Activated naive CD4-positive, alpha-beta T cell treated with anti-CD3 and anti-CD28 coated beads, Interleukin-2, amount 50 U/mL, for 72 hours (primary cell): ENCODE measurements at places on chromosomes 3 and 15. TPM values are rescaled to one million over a fixed set of nuclear protein-coding genes. Genes with fewer than 3 reads are reported as not detected.

TRH gene
- not detected for total RNA-seq

C3orf20 gene
- total RNA-seq: 0.56 TPM

SLMAP gene
- 44.1 TPM for total RNA-seq

GABRR3 gene
- total RNA-seq: not detected

RBP2 gene
- total RNA-seq: not detected

LRRC58 gene
- total RNA-seq: 22.4 TPM

PPM1L gene
- 3.5 TPM for total RNA-seq

CPNE4 gene
- not detected for total RNA-seq

ACSBG1 gene
- not detected for total RNA-seq

NMB gene
- total RNA-seq: 1.9 TPM

DNA sequence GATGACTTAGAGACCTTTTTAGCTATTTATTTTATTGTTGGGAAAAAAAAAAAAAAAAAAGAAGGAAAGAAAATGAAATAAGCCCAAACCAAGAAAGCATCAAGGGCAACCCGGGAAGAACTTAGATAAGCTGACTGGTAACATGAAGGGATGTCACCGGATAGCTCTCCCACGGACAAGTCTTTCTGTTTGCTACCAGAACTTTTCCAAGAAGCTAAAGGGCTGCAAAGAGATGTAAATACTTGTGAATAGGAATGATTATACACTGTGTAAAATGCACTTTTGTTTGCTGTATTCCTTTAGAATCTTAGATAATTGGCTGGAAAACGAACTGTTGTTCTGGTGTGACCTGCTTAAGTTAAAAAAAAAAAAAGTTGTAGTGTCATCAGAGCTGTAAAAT lies 2.8 kb downstream of the FOXB1 start:
- no peak for DNase-seq

DNA sequence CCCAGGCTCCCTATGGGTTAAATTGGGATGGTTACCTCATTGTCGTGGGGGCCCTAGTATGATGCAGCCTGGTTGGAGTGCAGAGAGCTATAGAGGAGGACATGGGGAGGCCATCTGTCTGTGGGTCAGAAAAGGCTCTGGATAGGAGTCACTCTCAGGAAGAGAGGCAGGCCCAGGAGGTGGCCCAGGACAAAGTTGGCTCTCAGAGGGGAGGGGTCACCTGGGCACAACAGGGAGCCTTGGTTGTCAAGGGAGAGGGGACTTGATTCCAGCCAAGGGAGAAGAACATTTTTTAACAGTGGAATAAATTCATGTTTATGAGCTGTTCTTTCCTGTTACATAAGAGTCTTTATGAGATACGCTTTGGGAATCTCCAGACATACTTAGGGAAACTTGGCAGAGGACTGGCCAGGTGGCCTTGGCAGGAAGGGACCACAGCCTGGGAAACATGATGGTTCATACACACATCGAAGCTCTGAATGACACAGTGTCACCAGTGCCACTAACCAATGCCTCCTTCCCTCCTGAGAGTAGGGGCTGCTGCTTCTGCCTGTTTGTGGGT lies 27.5 kb upstream of the LCTL start:
- DNase-seq: no peak

DNA sequence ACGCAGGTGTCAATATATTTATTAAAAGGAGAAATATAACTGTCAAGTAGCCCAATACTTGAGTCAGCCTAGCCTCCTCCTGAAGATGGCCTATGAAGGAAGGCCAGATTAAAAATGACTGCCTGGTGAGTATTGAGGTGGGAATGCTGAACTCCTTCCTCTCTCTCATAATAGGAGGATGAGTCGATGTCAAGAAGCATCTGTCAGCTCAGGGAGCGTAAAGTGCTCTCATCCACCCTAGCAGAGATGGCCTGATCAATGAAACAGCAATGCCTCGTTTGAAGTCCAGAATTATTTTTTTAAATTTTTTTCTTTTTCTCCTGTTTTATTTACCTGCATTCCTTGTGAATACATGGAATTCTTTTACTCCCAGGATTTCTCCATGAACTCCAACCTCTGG lies 58.3 kb downstream of the SCN10A start:
- no peak for DNase-seq

- no peak for DNase-seq
Measured at GRCh38 chr3:10888518-10889090, 72.6 kb downstream of the SLC6A11 start.

- DNase-seq: no peak
Measured at GRCh38 chr15:77695961-77696582, 63.4 kb upstream of the LINGO1 start.

DNA sequence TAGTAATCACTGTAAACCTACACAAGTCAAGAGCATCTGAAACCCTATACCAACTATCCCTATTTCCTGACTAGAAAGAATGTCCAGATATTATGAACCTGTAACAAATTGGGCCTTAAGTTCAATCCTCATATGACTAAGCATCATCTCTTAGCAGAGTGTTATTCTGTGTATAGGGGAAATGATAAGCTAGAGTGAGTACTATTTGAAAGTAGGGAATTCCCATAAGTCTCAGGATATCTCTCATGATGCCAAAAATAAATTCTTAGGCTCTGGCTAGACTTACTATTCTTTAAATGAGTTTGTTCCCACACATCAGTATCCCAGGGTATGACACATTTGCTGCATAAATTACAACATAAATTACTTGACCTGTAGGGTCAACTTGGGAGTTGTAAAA lies 15.3 kb downstream of the MRPL47 start:
- DNase-seq: no peak

- no peak for DNase-seq
Measured at GRCh38 chr15:90205886-90206285, 4.8 kb downstream of the SEMA4B start.

DNA sequence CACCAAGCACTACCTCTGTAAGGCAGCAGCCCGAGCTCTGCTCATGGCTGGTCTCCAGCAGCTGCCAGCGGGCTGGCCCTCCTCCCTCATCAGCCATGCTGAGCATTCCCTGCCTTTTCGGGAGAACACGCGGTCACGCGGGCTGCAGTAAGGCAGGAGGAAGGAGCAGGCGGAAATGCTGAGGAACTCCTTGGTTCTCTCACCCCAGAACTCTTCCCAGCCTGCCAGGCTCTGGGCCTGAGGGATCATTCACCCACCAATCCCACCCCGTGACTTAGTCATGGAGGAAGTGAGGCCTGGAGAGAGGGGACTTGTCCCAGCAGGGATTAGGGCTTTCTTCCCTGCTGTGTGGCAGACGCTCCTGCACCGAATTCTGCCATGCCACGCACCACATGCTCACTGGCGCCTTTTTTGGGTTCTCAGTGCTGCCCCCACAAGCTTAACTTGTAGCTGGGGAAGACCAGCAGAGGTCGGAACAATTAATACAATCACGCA lies 42.9 kb upstream of the RPL32 start:
- DNase-seq: no peak

DNA sequence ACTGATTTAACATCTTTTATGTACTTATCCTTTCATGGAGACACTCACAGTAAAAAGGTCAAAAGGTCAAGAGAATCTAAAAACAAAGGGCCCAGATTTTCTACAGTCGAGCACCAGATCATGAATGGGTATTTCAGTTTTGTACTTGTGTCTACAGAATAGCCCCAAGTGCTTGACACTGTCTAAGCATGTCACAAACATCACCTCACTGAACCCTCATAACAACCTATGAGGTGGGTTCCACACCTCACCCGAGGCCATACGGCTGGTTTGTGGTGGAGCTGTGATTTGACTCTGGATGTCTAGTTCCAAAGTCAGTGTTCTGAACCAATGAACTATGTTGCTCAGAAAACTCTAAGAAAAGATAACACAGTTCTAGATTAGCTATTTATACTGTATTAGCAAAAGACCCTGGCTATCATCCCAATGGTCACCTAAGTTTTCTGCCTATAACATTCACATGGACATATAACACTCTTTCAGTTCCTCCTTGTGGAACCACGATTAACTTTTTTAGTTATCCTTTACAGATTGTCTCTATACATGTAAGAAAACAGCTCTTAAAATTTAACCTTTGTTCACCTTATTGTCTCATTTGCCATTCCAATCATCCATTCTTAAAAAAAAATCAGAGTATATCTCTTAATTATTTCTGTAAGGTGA lies 25.5 kb downstream of the TM6SF1 start:
- DNase-seq: no peak

DNA sequence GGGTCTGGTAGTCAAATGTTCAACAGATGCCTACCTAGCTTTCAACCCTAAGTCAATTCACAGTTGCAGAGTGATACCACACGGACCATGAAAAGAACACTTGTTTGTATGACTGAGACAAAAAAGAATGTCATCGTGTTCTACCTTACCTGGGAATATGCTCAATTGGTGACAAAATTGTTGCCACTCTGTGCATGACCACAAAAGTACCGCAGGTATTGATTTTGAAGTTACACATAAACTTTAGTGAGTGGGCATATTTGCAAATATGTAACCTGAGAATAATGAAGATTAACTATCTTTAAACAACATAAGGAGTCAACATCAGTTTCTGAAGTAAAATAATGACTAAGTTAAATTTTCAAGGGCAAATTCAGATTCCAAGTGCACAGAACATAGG lies 53.4 kb upstream of the SNRPN start:
- no peak for DNase-seq

- DNase-seq: no peak
Measured at GRCh38 chr15:57149196-57149595, 227.1 kb upstream of the CGNL1 start.

DNA sequence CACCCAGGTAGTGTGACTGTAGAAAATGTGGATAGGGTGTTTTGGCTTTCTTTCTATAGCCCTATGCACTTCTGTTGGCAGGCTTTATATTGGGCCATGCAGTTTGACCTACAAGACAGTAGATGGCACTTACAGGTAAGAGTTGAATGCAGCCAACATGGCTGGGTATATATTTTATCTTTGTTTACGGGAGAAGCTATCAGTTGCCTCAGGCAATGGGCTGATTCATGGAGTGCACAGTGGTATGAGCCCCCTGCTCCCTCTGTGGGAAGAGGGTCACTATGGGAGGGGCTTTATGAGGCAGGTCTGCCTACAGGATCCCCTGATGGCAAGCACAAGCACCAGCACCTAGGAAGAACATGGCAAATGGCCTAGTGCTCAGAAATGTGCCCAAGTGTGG lies 301.2 kb upstream of the CDIN1 start:
- DNase-seq: no peak

- DNase-seq: no peak
Measured at GRCh38 chr3:23796518-23796917, 9.2 kb upstream of the UBE2E1 start.

DNA sequence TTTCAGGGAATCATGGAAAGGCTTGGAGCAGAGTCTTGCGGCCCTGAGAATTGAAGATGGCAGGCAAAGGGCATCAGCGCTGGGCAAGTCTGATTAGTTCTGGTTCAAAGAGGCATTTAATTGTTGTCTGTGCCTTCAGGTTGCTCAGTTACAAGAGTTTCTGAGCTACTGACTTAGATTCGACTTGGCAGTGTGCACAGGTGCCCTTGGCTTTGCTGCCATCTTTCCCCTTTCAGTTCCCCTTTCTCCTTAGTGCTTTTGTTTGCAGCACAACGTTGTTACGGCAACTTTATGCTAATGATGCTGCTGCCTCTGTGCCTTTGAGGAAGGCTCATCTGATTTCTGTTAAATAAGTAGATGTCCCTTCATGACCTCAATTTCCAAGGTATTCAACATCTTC lies 12.5 kb downstream of the P2RY14 start:
- DNase-seq: no peak

DNA sequence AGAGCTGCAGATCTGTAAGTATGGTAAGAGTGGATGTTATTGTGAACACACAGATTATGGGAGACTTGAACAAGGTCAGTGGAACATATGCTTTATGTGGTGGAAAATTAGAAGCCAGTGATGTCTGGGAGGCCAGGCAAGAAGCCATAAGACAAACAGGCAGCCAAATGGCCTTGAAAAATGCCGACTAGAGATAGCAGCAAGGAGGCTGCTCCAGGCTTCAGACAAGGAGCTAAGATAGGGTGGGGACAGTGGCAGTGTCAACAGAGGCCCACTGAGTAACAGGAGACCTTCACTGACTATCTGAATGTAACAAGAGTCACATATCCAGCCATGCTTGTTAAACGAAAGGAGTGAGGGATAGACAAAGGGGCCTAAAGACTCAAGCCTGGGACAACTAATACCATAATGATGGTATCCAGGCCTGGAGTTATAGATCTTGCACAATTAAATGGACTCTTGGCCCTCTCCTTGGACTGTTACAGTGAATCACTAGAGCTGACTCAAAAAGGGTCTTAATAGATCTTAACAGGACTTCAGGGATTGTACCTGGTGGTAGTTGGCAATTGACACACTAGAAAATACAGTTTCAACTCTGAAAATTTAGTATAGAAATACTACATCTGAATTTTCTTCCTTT lies 50.6 kb downstream of the CFAP20DC start:
- no peak for DNase-seq

GRCh38 chr15:63447017-63447676 lies 57.2 kb upstream of the USP3 start:
- no peak for DNase-seq

DNA sequence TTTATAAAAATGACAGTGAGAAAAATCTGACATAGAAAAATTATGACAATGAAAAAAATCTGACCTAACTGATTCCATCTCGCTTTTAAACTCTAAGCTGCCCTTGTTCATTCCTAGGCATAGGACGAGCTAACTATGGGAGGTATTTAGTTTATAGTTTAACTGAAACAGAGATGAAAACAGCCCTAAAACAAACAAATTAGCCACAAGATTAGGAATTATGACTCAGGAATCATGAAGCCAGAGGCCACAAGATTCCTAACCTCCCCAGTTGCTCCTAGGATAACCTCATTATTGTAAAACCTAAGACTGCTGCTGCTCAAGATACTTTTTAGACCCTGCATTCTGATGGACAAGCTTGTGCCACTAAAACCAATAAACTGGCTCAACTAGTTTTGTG lies 122.7 kb upstream of the MNS1 start:
- DNase-seq: no peak

DNA sequence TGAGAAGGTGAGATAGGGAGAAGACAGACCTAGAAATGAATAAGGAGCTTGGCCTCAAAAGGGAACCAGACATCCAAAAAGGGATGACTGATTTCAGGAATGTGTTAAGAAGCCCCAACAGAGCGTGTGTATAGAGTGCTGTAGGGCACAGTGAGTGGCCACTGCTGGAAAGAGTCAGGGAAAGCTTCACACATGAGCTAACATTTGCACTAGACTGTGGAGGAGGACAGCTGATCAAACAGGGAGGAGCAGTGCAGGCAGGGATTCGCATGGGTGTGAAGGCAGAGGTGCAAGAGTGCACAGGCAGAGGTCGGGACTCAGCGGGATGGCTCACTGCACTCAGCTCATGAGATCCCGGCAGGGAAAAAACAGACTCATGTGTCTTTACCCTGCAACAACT lies 61.8 kb downstream of the NPTN start:
- DNase-seq: no peak
